Activated CD4-positive, alpha-beta T cell treated with anti-CD3 and anti-CD28 coated beads, Interleukin-2, amount 50 U/mL, for 16 hours (primary cell): ENCODE measurements at places on chromosomes 6 and 20.

DNA sequence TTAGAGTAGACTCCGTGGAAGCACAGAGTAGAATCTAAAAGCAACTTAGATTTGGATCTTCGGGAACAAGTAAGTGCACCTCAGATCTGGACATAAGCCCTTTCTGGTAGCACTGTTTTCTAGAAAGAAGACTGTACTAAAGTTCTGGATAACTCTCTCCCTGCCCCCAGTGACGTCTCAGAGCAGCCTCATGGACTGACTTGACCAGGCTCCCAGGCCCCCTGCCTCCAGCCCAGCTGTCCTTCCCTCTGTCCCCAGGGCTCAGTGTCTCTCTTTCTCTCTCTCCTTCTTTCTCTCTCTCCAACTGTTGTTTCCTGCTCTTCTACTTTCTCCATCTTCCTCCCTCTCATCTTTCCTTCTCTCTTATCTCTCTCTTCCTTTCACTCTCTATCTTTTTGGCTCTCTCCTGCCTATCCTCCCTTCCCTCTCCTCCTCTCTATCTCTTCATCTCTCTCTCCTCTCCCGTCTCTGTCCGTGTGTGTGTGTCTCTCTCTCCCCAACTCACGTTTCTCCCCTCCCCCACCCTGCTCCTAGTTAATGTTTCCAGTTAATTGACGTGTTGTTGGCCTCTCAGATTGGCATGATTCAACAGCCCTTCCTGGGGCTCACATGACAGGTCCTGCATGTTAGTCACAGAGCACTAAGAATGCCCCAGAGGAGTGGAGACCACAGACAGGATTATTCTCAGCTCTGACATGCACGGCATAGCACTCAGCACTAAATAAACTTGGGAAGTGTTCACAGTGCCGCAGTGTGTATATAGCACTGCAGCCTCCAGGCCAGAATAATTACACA lies 180.4 kb upstream of the FOXQ1 start:
- DNase-seq = no peak

DNA sequence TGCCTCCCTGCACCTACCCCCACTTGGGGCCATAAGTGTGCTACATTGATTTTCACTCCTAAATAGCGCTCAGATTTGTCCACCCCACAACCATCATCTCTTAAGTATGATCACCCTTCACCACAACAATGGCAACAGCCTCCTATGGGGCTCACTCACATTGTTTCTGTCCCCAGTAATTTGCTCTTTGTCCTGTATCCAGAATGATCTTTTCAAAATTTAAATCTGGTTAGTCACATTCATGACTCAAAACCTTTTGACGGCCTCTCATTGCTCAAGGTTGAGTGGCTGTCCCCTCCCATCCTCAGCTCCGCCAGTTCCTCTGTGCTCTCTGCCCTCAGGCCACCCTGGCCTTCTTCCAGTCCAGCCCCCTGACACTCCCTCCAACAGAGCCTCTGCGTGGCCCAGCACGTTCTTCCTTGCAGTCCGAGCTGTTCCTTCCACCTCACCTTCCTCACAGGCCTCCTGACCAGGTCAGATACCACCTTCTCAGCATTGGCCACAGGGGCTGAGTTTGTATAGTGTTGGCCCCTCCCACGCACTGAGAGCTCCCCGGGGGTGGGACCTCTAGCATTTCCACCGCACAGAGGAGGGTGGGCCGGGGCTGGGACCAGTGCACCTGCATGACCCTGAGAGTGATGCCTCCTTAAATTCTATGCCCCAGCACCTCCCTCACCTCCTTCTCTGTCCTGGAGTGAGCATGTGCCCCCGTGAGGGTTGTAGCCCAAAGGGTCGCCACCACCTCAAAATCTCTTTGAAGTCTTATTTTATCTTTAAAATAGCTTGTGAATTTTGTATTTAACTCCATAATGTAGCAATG lies 2.4 kb upstream of the PPP1R3G start:
- no peak for DNase-seq

DNA sequence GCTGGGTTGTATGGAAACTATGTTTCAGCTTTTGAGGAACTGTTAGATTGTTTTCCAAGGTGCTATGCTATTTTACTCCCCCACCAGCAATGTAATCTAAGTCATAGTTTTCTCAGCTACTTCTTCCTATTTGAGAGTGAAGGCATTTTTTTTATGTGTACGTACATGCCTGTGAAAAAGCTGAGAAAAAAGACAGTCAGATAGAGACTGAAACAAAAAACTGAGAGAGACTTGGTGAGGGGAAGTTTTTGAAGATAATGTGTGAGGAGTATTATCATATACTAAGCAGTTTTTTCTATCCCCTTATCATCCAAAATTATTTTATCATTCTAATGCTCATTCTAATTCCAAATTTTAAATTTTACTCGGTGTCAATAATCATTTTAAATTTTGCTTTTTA lies 780.0 kb downstream of the BCKDHB start:
- DNase-seq = no peak

GRCh38 chr20:20065361-20065760 lies 13.0 kb downstream of the CFAP61 start:
- DNase-seq = no peak

DNA sequence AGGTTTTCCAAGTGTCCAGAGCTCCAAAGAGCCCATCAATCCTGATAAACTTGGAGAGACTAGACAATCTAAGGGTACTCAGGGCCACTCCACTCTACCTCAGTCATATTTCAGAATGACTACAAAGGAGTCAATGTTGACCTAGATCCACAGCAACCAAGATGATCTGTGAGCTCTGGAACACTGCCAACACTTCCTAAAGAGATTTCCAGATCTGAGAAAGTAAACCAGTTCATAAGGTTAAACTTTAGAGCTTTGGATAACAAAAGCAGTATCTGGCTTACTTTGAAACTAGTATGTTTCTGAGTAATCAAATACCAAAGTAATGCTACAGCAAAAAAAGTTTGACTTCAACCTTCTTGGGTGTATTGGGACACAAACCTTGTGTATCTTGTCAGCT lies 122.7 kb downstream of the BTBD9 start:
- DNase-seq = no peak

- no peak for DNase-seq
Measured at GRCh38 chr6:126907312-126907711, 211.2 kb upstream of the RSPO3 start.

DNA sequence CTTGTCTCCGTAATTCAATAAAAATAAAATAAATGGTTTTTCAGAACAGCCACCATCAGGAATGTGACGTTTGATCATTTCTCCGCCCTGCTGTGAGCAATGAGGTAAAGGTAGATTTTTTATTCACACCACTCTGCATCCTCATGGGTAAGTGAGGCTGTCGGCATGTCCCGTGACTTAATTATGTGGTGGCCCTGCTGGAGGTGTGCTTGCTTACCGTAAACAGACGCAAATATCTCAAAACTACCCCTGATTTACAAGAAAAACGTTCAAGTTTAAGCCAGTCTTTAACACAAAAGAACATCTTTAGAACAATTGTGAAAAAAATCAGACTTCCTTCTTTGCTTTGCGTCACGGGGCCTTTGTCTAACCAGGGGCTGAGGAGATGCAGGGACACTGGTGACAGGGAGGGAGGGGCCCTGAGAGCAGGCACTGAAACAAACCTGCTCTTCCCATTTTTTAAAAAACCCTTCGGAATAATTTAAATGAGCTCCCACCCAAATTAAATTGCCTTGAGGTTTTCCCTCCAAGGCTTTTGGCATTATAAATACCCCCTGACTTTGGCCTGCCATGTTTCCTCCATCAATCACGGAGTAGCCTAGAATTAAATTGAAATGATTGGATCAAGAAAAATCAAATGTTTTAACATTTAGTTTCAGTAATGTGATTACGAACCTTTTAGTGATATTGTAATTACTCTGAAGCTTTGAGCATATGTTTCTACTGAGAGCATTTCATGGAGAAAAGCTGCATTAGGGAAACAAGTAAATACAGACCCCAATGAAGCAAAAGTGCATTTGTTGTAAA lies 13.4 kb downstream of the PRKN start:
- no peak for DNase-seq

GRCh38 chr6:4345543-4345942 lies 210.2 kb upstream of the ECI2 start:
- no peak for DNase-seq
